ENCODE measurements at places on chromosomes 13 and 19. TPM values are rescaled to one million over a fixed set of nuclear protein-coding genes. Genes with fewer than 3 reads are reported as not detected.
A peak's percentile ranks its signal among the peaks of the same experiment; 100 is the strongest.

DNA sequence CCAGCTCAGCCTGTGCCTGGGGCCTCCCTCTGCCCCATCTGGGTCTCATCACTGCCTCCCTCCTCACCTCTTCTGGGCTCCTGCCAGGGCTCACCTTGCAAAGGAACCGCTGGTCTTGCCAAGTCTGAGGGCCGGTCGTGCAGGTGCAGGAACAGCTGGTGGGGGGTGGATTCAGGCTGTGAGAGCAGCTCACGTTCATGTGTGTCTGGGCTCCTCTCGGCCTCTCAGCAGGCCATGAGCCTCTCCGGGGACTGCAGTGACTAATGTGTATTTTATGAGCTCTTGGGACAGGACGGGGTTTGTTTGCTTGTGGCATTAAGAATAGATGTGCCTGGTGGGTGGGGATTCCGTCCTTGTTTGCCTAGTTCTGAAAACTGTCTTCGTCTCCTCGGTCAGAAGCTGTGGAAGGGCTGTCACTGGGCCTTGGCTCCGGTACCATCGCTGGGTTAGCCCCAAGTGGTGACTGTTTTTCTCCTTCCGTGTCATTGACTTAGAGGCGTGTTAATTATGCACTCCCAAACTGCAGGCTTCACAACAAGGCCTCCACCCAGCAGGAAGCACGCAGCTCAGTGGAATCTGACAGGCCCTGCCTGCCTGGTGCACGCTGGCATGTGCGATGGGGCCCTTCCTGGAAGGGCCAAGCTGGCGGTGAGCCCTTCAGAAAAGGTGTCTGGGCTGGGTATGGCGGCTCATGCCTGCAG, 77.6 kb downstream of the KDM4B start:
- peak overlapping the region; percentile 83 for H3K27ac ChIP-seq
- peak; percentile 82 for DNase-seq
- no peak overlapping the region for H3K4me3 ChIP-seq
- H3K4me1 ChIP-seq: peaks cover 31% of the 10 kb centered on the region
- no peaks in the 10 kb centered on the region for H3K27me3 ChIP-seq

CEACAM4 gene
- not detected for total RNA-seq

DNA sequence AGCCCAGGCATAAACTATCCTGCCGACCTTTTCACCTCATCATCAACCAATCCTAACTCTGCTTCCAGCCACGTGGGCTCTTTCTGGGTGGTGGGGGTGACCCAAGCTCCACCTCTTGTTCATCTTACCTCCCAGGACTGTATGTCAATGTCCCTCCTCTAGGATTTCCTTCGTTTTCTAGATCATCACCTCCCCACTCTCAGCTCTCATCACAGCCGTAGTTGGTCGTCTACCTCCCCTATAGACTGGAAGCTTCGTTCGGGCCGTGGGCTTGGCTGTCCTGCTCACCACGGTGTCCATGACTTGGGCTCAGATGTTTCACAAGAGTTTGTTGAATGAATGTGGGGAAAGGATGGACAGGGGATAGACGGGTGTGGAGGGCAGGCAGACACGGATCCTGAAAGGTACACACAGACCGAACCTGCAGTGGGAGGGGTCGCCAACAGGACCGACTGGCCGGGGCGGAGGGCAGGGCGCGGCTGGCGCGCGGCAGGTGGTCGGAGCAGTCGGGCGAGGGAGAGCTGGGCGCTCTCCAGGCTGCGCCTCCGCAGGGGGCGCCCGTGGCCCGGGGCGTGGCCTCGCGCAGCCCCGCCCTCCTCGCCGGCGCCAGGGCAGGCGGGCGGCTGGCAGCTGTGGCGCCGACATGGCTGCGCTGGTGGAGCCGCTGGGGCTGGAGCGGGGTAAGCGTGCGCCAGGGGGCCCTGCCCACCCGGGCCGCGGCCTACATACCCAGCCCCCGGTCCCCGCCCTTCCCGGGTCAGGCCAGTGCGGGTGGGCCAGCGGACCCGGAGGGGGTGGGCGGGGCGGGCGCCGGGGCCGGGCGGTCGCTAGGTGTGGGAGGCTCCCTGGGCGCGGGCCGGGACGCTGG, at the start of gene LIN7B:
Gene LIN7B, plus strand, starts transcription at position 609 of the 868 bp plus-strand sequence. Its CDS starts 35 bp downstream, at position 644.
- H3K4me3 ChIP-seq: peak within 1 kb of the TSS; percentile 94
- H3K27ac ChIP-seq: peak within 1 kb of the TSS; percentile 94
- DNase-seq: peak; percentile 93
- H3K36me3 ChIP-seq: no peaks in the 10 kb centered on the region

LSM7 gene
- 190 TPM for total RNA-seq

- H3K36me3 ChIP-seq: peaks cover 9% of the 10 kb centered on the region
- H3K27me3 ChIP-seq: no peaks in the 10 kb centered on the region
- DNase-seq: no peak
- H3K27ac ChIP-seq: no peak overlapping the region
Observed at GRCh38 chr13:45490068-45490467, 25.3 kb downstream of the COG3 start.

GARIN5A gene
- total RNA-seq: 2.7 TPM

GRCh38 chr19:4096049-4096892, 27.7 kb downstream of the MAP2K2 start:
- no peak for DNase-seq
- H3K4me1 ChIP-seq: no peaks in the 10 kb centered on the region
- H3K27ac ChIP-seq: no peak overlapping the region
- H3K36me3 ChIP-seq: no peaks in the 10 kb centered on the region
- H3K4me3 ChIP-seq: no peak overlapping the region
